ENCODE measurements at places on chromosomes 2 and 18.

GRCh38 chr18:49625021-49625691, 63.3 kb downstream of the LIPG start:
- DNase-seq: no peak

DNA sequence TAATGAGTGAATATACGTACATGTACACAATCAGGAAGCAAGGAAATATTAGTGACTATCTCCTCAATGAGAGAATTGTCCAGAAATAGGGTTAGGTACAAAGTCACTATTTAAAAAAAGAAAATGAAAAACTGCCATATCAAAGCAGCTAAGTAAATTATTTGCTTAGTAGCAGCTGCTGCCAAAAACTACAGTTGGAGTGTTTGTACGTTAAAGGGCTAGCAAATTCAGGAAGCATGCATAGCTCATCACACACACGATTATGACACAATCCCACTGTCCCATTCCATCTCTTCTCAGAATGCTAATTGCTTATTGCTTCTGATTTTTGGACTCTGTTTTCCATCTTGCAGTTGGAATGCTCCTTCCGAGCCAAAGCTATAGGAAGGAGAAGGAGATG, 2012.5 kb upstream of the LRRTM1 start:
- no peak for DNase-seq

DNA sequence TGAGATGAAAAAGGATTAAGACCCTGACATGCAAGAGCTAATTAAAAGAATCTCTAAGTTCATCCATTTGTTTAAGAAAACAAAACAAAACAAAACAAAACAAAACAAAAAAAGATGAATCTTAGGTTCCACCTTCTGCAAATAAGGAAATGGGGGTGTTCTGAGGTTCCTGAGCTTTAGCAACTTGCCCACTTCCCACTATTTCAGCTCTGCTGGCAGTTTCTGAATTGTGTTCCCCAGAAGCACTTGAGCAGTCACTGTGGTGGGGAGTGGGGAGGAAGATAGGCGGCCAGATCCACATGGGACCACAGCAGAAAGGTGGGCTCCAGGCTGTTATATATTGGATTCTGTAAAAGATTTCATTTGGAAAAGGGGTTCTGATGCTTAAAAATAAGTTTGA, 20.3 kb downstream of the INO80C start:
- no peak for DNase-seq

DNA sequence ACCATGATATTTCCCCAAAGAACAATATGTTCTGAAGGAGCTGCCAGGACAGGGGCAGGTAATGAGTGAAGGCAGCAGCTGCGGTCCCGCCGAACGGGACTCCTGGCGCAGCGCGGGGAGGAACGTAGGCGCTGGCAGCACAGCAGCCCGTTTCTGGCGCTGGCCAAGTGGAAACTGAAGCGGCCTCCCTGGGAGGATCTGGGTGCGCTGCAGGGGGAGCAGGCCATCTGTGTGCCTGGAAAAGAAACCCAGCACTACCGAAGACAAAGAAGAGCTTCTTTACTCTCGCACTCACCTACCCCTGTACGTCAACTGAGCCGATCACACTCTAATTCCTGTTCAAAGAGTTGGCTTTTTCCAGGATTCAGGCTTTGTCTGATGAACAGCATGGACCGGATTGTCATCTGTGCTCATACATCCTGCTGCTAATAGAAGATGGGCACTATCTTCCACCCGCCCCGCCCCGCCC, 11.8 kb downstream of the G6PC2 start:
- no peak for DNase-seq

GRCh38 chr2:37871456-37872191, 53.5 kb upstream of the RMDN2 start:
- DNase-seq: peak; percentile 88

DNA sequence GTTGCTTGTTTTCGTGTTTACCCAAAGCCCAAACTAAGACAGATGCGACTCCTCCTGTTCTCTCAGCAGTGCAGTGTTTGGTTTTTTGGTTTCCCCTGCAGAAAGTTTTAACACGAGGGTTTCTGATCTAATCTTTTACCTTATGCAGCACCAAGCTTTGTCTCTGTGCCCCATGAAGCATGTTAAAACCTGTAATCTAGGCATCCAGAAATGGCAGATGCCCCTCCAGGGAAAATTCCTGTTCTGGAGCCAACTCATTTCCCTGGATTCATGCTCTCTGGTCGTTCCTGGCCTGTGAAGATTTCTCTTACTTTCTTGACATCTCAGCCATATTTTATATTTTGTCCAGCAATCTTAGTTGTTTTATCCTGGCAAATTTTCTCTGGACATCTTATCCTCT, 91.5 kb downstream of the LTBP1 start:
- no peak for DNase-seq
